Tracheal epithelial cell (primary cell): ENCODE measurements at places on chromosomes 4 and X. TPM values are rescaled to one million over a fixed set of nuclear protein-coding genes. Genes with fewer than 3 reads are reported as not detected.

Gene BMX
- under 0.01 and 0.64 TPM in 2 replicates for total RNA-seq

Gene CDX4
- total RNA-seq: not detected in 2 replicates

Gene IL3RA
- total RNA-seq: not detected in 2 replicates

Gene CYBB
- under 0.01 TPM in 1 of 2 replicates, not detected in the other for total RNA-seq

Gene RBM47
- total RNA-seq: 66.3 and 70.5 TPM in 2 replicates

Gene XAGE2
- not detected in 2 replicates for total RNA-seq

Gene EPHA5
- under 0.01 TPM in 1 of 2 replicates, not detected in the other for total RNA-seq

Gene TLR8
- total RNA-seq: under 0.01 TPM in 1 of 2 replicates, not detected in the other

Gene SMIM10L2A
- 2.2 and 5.5 TPM in 2 replicates for total RNA-seq

Gene TRIM61
- total RNA-seq: under 0.01 and 0.64 TPM in 2 replicates

Gene GAGE12E
- not detected in 2 replicates for total RNA-seq

Gene GPR173
- total RNA-seq: 0.24 TPM in 1 of 2 replicates, not detected in the other

Gene ZAR1
- not detected in 2 replicates for total RNA-seq

Gene LAGE3
- 16.8 and 34.5 TPM in 2 replicates for total RNA-seq

Gene OTC
- total RNA-seq: not detected in 2 replicates

Gene HTRA3
- total RNA-seq: not detected in 2 replicates

Gene MRPS18C
- total RNA-seq: 15.1 and 18.6 TPM in 2 replicates

Gene IQCM
- not detected in 2 replicates for total RNA-seq

Gene PLP1
- total RNA-seq: not detected in 2 replicates

Gene GPRASP1
- total RNA-seq: 0.21 and 0.48 TPM in 2 replicates

Gene F8A2
- total RNA-seq: 0.96 TPM in 1 of 2 replicates, not detected in the other

Gene CENPI
- total RNA-seq: 1.7 and 3.9 TPM in 2 replicates

Gene TEX11
- not detected in 2 replicates for total RNA-seq

Gene HPF1
- total RNA-seq: 10.6 and 15.3 TPM in 2 replicates

Gene ADH7
- 3.9 and 15.1 TPM in 2 replicates for total RNA-seq

Gene CD99
- 46.0 and 76.1 TPM in 2 replicates for total RNA-seq

Gene AWAT1
- total RNA-seq: not detected in 2 replicates

Gene DNAAF6
- not detected in 2 replicates for total RNA-seq
